ENCODE measurements at places on chromosomes 11 and 22.

DNA sequence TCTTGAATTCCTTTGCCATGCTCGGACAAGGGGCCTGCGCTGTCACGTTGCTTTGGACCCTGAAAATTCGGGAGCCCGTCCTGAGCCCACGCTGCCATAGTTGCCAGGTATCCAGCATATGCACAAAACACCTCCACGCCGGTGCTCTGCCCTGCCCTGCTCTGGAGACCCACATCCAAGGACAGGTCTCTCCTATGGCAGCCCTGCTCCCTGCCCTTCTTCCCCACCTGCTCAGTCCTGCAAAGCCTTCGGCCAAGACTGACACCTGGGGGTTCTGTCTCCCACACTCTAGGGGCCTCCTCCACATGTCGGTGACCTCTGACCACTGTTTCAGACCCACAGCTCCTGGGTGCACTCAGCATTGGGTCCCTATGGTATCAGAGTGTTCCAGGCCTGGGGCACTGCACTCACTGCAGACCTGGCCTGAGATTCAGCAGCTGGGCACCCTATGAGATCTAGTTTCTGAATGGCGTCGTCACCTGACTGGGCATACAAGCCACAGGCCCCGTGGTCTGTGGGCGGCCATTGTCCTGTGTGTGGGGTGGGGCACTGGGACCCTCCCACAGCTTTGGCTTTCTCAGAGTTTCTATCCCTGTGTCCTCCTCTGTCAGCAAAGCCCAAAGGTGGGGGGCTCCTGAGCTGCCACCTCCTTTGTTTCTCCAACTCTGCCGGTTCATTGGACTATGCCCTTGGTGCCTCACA lies 2.0 kb upstream of the KRTAP5-6 start:
- no peak for DNase-seq

GRCh38 chr11:112227471-112227870 lies 1.2 kb downstream of the PTS start:
- no peak for DNase-seq

- DNase-seq, result no peak
Observed at GRCh38 chr11:120068114-120068573, 69.8 kb downstream of the TRIM29 start.

- DNase-seq, result no peak
Observed at GRCh38 chr11:7462706-7463105, 22.6 kb upstream of the OLFML1 start.

DNA sequence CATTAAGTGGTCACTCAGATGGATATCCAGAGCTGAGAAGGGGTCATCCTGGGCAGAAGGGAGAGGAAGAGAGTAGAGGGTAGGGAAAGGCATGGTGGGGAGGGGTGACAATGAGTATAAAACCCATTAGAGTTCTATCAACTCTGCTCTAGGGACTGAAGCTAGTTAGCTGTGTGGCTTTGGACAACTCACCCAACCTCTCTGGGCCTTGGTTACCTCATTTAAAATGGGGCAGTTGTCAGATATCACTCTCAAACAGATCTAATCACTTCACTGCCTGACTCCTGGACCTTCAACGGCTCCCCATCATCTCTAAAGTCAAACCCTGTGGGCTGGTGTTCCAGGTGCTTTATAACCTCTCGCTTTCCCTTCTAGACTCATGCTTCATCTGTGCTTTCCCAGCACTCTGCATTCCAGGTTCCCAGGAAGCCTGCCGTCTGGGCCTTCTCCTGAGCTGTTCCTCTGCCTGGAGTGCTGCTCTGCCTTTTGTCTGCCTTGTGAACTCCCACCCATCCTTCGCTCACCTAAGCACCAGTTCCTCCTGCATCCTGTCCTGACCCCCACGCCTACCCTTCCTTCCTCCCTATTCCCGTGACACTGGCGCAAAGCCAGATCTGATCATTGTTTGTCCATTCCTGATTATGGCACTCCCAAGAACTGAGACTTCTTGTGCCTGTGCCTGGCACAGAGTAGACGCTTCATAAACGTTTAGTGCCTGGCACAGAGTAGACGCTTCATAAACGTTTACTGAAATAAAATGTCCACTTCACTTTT lies 22.3 kb upstream of the KCNJ11 start:
- no peak for DNase-seq

DNA sequence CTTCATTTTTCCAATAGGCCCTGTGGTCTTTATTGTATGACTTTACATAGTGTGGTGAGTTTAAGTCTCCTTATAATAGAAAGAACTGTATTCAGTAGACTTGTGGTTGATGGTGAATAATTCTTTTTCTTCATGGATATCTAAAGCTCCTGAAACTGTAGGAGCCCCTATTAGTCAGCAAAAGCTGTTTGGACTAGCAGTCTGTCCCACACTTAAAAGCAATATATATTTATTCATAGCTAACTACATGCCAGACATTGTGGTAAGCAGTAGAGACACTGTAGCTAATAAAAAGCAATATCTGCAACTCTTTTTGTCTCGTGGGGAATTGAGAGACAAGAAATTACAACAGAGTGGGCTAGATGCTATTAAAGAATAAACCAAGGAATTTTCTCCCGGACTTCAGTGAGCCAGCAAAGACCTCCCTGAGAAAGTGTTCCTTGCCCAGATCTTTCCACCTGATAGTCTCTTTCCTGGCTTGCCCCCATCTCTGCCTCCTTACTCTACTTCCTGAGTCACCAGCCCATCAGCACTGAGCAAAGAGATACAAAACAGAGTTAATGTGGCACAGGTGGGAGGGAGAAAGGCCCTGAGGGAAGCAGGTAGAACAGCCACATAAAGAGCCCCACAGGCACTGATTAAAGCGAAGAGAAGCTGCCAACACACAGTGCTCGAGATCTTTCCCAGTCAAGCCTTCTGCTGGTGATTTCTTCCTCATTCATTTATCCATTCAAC lies 1.4 kb upstream of the OR52W1 start:
- no peak for DNase-seq

DNA sequence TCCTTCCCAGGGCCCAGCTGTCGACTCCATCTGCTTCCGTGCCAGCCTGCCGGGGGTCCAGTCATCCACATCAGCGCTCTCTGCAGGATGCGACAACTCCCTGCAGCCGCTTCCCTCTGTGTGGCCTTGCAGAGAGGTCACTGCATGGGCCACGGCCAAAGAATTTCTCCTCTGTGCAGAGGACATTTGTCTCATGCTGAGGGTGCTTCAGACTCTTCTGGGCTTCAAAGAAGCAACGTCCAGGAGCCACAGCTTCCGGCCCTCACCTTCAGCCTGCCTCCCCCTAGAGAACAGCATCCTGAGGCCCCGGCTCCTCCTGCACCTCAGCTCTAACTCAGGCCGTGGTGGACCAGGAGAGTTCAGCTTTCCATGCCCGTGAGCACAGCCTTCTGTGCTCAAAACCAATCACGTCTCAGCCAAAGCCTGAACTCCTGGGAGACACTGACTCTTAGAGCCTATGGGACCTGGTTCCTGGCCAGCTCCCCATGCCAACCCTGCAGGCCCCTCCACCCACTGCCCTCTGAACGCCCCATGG lies 258.9 kb downstream of the BRD1 start:
- no peak for DNase-seq
